HFFc6 (cell line): ENCODE measurements at places on chromosomes 12 and 14.

DNA sequence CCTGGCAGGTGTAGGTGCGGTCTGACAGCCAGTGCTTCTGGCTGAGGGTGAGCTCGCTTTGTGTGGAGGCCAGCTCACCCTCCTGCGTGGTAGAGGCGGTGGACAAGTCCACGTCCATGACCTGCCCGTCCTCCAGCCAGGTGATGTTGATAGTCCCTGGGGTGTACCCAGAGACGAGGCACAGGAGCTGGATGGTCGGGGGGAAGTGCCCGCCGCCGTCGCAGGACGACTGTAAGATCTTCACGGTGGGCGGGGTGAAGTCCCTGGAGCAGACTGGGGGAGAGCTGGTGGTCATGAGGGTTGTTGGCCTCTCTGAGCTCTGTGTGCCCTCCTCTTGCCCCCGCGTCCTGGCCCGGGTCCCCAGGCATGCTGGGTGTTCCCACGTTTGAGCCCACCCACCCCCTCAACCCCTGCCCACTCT, 74.6 kb downstream of the TMEM121 start:
- DNase-seq: no peak

- DNase-seq: peak; percentile 9
These were observed 5.8 kb downstream of the MON2 start for GRCh38 chr12:62472472-62472871.

DNA sequence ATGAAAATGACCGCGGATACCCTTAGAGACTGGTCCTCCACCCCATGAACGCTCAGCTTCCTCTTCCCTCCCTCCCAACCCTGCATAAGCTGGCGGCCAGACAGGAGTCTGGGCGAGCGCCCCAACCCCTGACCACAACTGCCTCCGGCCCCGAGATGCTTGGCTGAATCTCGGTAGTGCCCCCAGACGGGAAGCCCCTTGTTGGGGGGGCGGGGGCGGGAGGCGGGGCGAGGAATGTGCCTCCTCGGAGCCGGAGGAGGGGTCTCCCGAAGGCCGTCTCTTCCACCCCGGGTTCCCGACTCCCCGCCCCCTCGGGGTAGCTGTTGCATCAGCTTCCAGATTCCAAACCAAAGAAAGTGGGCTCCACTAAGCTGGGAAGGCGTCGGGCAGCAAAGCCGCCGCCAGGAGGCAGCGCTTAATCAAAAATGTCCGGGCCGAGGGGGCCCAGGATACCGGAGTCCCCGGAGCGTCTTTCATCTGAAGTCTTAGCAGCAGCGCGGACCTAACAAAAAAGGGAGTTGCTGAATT, 7.1 kb upstream of the MRPL52 start:
- peak; percentile 65 for DNase-seq

DNA sequence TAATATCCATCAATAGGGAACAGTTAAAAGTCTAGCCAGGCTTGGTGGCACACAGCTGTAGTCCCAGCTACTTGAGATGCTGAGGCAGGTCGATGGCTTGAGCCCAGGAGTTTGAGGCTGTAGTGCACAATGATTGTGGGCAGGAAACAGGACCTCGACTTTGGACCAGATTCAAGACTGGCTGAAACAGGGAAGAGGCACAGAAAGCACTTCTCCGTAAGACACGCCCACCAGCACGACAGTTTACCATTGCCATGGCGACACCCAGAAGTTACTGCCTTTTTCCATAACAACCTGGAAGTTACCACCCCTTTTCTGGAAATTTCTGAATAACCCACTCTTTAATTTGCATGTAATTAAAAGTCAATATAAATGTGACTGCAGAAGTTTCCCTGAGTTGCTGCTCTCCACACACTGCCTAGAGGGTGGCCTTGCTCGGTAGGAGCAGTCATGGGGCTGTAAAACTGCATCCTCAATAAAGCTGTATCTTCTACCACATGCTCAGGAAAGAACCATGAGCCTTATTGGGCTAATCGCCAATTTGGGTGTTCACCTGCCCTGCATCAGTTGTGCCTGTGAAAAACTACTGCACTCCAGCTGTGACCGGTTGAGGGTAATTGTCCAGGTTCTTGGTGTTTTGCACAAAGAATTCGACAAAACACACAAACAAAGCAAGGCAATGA, 4.6 kb upstream of the LRRC23 start:
- no peak for DNase-seq

DNA sequence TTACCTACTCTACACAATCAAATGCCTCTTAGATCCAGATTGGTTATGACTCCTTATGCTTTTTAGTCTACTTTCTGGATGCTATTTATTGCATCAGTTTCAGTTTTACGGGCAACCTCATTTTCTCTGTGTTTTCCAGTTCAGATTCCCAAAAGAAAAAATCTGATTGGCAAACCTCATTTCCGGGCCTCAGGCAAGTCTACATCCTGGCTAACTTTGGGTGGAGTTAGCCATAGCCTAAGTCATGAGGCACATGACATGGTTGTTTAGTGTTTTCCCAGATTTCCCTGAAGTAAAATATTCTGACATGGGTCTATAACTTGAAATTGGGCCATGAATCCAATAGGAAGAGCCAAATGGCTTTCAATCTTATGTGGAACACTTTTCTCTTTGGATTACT, 339.7 kb downstream of the NUAK1 start:
- DNase-seq: no peak

DNA sequence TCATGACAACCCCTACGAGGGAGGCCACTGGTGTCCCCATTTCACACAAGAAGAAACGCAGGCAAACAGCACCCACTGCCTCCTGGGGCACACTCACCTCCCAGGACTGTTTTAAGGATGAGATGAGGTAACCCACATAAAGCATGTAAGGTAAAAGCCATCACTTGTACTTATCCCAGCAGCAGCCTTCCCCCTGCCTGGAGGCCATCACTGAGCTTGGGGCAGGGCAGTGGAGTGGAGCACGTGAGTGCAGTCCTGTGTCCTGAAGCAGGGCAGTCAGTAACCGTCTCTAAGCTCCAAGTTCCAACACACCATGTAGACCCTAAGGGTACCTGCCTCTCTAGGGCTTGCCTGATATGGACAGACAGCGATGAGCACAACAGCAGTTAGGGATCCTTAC, 1.7 kb downstream of the POLE start:
- DNase-seq: no peak

- DNase-seq: no peak
These were observed 85.0 kb downstream of the ACTN1 start for GRCh38 chr14:68894123-68894522.

GRCh38 chr12:68903511-68903910, 29.5 kb downstream of the CPM start:
- DNase-seq: no peak

DNA sequence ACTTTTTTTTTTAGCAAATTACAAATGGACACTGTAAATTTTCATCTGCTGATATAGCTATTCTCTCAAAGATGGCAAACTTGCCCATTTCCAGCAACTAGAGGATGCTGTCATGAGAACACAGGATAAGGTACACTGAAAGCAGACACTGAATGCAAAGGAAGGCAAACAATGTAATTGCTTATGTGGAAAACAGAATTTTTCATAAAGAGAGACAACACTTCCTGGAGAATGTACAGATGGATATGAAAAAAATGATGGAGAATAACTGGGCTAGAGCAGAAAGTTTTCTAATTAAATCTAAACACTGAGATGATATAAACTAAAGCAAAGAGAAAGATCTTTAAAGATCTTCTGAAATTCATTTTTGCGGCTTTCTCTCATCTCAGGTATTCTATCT, 581 bp downstream of the CD69 start:
- no peak for DNase-seq

- DNase-seq: no peak
These were observed 626.1 kb upstream of the NOVA1 start for GRCh38 chr14:27223906-27224305.

DNA sequence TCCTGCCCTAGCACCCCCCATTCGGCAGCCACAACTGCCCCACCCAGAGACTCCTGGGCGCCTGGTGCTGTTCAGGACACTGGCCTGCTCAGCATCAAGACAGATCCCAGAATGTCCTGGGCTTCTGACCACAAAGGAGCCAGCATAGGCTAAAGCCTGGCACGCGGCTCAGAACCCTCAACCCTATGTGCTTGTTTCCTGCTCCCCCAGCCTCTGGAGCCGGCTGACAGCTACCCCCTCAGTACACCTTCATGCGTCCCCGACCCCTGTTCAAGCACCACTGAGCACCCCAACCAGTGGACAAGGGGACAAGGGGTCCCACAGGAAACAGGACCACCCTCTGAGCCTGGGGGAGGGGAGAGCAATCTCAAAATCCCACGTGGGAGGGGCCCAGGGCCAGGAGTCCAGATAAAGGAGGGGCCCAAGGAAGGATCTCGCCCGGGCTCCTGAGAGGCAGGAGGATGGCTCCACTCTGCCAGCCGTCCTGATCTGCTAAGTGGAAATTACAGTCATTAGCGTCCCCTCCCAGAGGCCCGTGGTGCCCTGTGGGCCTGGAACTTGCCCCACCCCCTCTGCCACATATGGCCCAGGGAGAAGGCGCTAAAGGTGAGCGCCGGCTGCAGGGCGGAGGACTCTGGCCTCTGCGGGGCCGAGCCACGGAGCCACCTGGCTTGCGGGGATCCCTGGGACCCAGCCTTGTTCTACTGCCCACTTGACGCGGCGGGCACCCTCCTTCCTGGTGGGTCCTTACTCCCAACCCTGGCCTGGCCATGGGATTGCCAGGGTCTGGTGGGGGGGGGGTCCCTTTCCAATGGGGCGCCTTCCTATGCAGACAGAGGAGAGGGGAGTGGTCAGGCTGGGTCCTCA, 27.2 kb upstream of the GPR132 start:
- DNase-seq: no peak
